Pancreas (tissue), 10 donors: ENCODE measurements at places on chromosomes 13 and 19.

GRCh38 chr19:35458731-35459391 lies 10.8 kb downstream of the FFAR2 start:
- peak; percentile 67 for DNase-seq
- H3K4me3 ChIP-seq, result no peak overlapping the region
- no peaks in the 10 kb centered on the region for H3K27me3 ChIP-seq
- peaks cover 16% of the 10 kb centered on the region for H3K4me1 ChIP-seq
- H3K36me3 ChIP-seq, result no peaks in the 10 kb centered on the region

- H3K27ac ChIP-seq, result no peak overlapping the region
- H3K36me3 ChIP-seq, result no peaks in the 10 kb centered on the region
- H3K4me3 ChIP-seq, result no peak overlapping the region
- no peaks in the 10 kb centered on the region for H3K27me3 ChIP-seq
Observed at GRCh38 chr19:34642241-34642640, 34.7 kb downstream of the SCGB2B2 start.

DNA sequence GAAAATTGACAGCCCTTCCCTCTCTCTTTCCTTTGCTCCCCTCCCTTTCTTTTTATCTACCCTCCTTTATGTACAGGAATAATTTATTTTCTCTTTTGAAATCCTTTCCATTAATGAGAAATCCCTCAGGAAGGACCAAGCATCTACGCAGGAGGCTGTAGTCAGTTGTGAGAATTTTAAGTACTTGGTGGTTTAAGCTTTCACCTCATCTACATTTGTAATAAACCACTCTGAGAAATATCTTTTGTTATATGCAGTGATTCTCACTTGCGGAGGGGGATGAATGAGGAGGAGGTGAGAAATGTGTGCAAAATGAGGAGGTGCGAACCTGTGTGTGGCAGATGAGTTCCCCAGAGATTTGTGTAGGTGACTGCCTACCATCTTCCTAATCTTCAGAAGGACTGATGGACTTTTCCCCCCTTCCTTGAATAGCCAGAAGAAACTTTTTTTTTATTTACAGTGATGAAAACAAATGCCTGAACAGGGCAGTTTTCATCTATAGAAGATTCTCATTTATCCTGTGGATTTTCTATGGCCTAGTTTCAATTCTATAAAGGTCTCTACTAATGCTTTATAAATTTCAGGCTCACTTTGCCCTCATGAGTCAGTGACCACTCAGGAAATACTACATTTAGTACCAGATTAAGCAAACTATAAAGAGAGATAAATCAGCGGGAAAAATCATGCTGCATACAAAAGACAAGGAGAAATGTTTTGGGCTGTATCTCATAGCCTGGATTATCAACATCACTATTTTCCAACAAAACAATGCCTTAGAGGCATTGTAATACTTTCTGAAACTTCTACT lies 118.3 kb downstream of the LHFPL6 start:
- H3K4me1 ChIP-seq, result no peaks in the 10 kb centered on the region
- no peak overlapping the region for H3K27ac ChIP-seq
- no peak overlapping the region for H3K4me3 ChIP-seq
- DNase-seq, result no peak

GRCh38 chr19:18741124-18742121 lies 49.7 kb downstream of the COMP start:
- H3K36me3 ChIP-seq, result no peaks in the 10 kb centered on the region
- H3K4me3 ChIP-seq, result no peak overlapping the region
- H3K27me3 ChIP-seq, result no peaks in the 10 kb centered on the region
- peak; percentile 91 for DNase-seq
- H3K4me1 ChIP-seq, result peaks cover 41% of the 10 kb centered on the region
- H3K27ac ChIP-seq, result peak overlapping the region; percentile 78

GRCh38 chr13:101394605-101395004 lies 21.7 kb downstream of the NALCN start:
- H3K4me1 ChIP-seq, result no peaks in the 10 kb centered on the region
- no peaks in the 10 kb centered on the region for H3K27me3 ChIP-seq
- H3K27ac ChIP-seq, result no peak overlapping the region
- DNase-seq, result no peak
- H3K36me3 ChIP-seq, result no peaks in the 10 kb centered on the region

GRCh38 chr13:22497991-22498780 lies 682.6 kb upstream of the SGCG start:
- no peak for DNase-seq
- no peak overlapping the region for H3K27ac ChIP-seq
- no peak overlapping the region for H3K4me3 ChIP-seq
- H3K4me1 ChIP-seq, result no peaks in the 10 kb centered on the region

GRCh38 chr13:54018485-54018884 lies 989.9 kb downstream of the OLFM4 start:
- DNase-seq, result no peak
- H3K27ac ChIP-seq, result no peak overlapping the region
- no peak overlapping the region for H3K4me3 ChIP-seq
- H3K27me3 ChIP-seq, result no peaks in the 10 kb centered on the region
- no peaks in the 10 kb centered on the region for H3K36me3 ChIP-seq

DNA sequence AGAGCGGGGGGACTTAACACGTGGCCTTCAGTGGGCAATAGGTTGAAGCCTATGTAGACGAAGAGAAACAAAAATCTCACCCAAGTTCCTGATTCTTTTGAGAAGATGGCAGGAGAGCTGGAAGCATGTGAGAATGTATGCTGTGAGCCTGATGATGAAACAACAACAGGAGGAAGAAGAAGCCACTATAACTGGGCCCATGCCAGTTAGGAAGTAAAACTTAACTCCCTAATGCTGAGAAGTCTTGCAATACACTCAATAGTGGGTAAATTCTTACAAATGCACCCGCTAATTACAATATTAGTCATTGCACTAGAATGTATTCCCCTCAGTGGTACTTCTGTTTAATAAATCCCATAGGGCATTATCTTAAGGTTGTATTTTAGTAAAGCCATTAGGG lies 9.1 kb downstream of the PCDH17 start:
- no peaks in the 10 kb centered on the region for H3K36me3 ChIP-seq
- no peak overlapping the region for H3K4me3 ChIP-seq
- no peak for DNase-seq
- H3K27ac ChIP-seq, result no peak overlapping the region
- no peaks in the 10 kb centered on the region for H3K27me3 ChIP-seq

DNA sequence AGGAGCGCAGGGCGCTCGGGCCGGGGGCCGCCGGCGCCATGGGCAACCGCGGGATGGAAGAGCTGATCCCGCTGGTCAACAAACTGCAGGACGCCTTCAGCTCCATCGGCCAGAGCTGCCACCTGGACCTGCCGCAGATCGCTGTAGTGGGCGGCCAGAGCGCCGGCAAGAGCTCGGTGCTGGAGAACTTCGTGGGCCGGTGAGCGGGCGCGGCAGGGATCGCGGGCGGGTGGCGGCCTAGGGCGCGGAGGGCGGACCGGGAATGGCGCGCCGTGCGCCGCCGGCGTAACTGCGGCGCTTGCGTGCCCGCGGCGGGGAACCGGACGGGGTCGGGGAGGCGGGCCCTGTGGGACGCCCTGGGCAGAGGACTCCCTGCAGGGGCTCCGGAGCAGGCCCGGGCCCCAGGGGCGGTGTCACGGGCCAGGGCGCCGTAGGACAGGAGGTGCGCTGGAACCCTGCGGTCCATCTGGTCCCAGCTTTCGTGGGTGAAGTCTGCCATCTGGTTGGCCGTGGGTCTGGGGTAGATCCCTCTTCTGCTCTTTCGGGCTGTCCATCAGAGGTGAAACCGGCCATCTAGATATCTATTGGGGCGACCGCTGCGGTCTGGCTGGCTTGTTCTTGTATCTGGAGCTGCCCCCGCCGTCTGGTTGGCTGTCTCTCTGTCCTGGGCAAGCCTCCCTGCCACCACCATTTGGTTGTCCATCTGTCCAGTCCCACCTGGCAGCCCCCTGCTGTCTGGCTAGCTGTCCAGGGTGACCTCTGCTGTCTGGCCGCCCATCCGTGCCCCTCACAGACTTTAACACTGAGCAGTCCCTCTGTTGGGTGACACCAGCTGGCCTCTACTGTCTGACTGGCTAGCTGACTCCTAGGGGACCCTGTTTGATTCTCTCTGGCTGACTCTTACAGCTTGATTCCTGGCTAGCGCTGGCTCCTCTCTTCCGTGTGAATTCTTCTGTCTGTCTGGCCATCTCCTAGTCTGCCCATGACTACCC lies 622 bp downstream of the DNM2 start:
- H3K27me3 ChIP-seq, result no peaks in the 10 kb centered on the region
- peak overlapping the region; percentile 68 for H3K4me3 ChIP-seq
- H3K4me1 ChIP-seq, result peaks cover 8% of the 10 kb centered on the region
- H3K36me3 ChIP-seq, result no peaks in the 10 kb centered on the region
- DNase-seq, result peak; percentile 36

DNA sequence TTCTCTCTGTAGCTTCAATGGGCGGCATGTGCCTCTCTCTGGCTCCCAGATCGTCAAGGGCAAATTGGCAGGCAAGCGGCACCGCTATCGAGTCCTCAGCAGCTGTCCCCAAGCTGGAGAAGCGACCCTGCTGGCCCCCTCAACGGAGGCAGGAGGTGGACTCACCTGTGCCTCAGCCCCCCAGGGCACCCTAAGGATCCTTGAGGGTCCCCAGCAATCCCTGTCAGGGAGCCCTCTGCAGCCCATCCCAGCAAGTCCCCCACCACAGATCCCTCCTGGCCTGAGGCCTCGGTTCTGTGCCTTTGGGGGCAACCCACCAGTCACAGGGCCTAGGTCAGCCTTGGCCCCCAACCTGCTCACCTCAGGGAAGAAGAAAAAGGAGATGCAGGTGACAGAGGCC lies 1.7 kb downstream of the POLR1G start:
- H3K36me3 ChIP-seq, result no peaks in the 10 kb centered on the region
- no peak overlapping the region for H3K4me3 ChIP-seq
- no peaks in the 10 kb centered on the region for H3K27me3 ChIP-seq
- DNase-seq, result no peak
- no peak overlapping the region for H3K27ac ChIP-seq

- no peaks in the 10 kb centered on the region for H3K27me3 ChIP-seq
- no peak for DNase-seq
- H3K36me3 ChIP-seq, result no peaks in the 10 kb centered on the region
- H3K27ac ChIP-seq, result no peak overlapping the region
- H3K4me1 ChIP-seq, result no peaks in the 10 kb centered on the region
Observed at GRCh38 chr19:55400281-55401087, 7.1 kb downstream of the UBE2S start.

DNA sequence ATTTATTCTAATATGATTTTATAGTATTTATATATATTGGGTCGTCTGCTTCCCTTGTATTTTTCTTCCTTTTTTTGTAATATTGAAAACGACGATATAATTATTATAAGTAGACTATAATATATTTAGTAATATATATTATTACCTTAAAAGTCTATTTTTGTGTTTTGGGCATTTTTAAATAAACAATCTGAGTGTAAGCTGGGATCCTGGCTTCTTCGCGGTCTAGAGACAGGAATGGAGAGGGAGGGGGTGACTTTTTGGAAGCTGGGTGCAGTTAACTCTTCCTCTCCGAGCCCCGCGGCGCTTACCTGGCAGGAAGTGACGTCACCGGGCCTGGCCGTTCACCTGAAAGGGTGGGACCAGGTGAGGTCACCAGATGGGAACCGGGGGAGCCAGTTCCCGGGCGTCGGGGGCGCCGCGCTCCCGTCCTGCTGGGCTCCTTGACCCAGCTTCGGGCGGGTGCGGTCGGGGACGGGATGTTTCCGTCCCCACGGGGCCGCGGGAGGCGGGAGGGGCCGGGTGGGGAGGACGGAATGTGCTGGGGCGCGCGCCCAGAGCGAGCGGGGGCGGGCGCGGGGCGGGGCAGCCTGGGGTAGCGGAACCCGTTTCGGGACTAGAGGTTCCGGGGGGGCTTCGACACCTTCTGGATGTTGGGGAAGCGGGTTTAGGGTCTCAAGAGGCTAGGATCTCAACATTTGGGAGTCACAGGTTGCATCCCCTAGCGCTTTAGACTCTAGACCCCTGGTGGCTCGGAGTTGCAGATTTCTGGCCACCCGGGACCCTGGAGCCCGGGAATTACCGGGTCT lies 2.8 kb downstream of the ZFP36 start:
- peak overlapping the region; percentile 99 for H3K27ac ChIP-seq
- H3K36me3 ChIP-seq, result no peaks in the 10 kb centered on the region
- DNase-seq, result peak; percentile 98
- H3K4me1 ChIP-seq, result peaks cover 12% of the 10 kb centered on the region
- H3K27me3 ChIP-seq, result no peaks in the 10 kb centered on the region
- peak overlapping the region; percentile 70 for H3K4me3 ChIP-seq

DNA sequence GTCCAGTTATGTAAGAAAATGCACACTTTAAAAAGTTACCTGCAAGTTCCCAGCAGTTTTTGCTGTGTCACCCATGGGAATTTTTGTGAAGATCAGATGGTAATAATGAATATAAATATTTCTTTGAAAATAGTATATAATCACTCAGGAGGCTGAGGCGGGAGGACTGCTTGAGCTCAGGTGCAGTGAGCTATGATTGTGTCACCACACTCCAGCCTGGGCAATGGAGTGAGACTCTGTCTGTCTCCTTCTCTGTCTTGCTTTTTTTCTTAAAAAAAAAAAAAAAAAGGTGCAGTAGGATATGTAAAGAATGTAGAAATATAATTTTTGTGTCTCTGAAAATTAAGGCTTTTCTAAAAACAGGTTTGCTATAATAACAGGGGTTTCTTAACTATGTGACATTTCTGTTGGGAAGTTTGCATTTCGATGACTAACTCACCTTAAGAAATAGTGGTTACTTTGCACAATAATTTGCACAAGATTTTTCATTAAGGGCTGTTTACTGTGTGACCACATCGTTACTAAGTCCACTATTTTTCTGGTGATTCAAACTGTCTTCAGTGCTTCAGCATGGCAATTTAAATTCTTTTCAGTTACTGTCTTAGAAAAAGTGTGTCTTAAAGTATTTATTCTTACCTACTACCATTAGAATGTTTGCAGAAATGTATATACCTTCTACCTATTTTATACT lies 37.3 kb downstream of the DNAJC3 start:
- DNase-seq, result no peak
- H3K27ac ChIP-seq, result no peak overlapping the region
- H3K4me1 ChIP-seq, result no peaks in the 10 kb centered on the region
- H3K36me3 ChIP-seq, result no peaks in the 10 kb centered on the region
